DMS53 (cell line): ENCODE measurements at places on chromosomes 7 and 10.

DNA sequence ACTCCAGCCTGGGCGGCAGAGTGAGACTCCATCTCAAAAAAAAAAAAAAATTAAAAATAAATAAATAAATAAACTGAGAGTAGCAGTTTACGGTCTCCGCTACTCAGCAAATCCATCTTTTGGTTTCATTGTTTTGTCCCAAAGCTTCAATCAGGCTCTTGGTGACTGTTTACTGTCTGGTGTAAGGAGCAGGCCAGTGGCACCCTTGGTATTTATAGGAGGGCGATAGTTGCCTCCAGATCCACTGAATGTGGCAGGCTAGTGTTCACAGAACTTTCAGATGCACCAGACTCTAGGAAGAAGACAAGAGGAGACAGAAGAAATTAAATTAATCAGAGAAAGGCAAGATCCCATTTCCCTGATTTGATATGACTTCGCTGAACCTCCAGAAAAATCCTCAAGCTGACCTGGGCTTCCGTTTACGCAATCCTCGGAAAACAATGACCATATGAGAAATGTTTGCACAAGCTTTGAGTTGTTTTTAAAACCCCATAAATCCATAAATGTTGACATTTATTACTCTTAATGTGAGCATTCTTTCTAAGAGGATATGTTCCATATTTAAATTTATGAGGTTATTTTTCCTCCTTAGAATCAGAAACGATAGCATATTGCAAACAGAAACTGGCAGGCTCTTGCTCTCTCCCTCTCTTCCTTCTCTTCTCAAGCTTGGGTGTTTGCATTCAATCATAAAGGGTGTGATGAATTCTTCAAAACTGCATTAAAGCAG, 7.1 kb upstream of the MUC3A start:
- peak; percentile 57 for DNase-seq

GRCh38 chr10:75607576-75607975, 176.2 kb downstream of the LRMDA start:
- no peak for DNase-seq

DNA sequence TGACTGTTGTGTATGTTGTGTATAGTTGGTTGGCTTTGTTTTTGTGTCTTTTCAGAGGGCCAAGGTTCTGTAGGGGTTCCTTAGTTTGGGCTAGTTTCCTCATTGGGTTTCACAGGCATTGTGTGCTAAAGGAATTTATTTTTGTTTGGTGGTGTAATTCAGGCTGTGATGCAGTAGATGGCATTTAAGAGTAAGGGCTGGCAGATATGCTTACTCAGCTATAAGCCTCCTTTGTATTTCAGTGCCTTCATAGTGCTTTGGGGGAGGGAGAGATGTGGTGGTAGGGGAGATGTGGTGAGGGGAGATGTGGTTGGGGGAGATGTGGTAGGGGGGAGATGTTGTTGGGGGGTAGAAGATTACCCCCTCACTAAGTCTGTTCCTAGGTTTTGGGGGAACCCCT, 91.7 kb downstream of the SLC25A40 start:
- DNase-seq = peak; percentile 23

- DNase-seq = peak; percentile 99
Observed at GRCh38 chr7:5396999-5397663, 26.5 kb downstream of the TNRC18 start.

DNA sequence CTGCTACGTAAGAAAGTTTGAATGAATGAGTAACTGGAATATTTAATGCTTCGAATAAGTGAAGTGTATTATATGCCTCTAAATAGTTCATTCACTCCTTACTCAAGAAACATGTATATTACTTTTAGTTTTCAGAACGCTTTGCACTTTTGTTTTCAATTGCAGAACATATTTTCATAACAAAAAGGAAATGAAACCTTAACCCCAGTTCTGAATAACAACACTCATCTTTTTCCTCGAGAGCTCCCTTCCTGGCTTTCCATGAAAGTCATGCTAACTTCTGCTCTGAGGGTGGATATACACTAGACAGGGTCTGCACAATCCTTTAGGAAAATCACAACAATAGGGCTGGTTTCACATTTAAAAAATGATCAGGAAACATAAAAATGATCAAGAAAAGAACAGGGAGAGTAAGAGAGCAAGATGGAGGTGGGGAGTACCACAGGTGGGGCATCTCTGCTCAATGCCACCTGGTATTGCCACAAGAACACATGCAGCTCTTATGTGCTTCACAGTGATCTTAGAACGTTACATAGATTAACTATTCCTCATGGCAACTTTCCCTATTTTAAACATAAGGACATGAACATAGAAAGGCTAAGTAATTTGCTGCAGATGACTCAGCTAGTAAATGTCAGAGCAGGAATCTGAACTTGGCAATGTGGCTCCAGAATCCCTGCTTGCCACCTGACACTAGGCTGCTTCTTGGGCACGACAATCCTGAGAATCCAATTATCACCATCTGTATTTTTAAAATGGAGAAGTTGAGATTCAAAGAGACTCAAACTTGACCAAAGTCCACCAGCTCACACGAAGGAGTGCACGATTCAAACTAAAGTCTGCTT, 219.5 kb upstream of the AOAH start:
- no peak for DNase-seq

DNA sequence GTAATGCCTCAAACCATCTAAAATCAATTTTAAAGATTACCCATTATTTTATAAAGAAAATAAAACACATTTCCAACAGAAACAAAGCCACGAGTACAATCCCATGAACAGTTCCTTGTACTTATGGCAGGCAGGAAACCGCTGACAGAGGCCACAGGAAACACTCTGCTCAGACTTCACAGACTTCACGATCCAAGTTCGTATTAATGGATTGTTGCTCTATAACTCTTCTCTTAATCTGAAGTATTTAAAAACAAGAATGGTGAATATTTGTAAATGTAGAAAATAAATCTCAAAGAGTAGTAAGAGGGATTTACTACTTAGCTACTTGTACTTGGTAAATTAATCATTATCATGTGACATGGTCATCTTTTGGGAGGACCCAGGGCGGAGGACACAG, 78.3 kb downstream of the SNX10 start:
- DNase-seq = peak; percentile 53

- DNase-seq = no peak
Observed at GRCh38 chr7:13933536-13933935, 55.9 kb downstream of the ETV1 start.

- DNase-seq = peak; percentile 60
Observed at GRCh38 chr10:116848944-116849247, 403 bp upstream of the ENO4 start.

- DNase-seq = peak; percentile 69
Observed at GRCh38 chr7:118330388-118330787, 105.9 kb downstream of the ANKRD7 start.

GRCh38 chr10:88097092-88097516, 233.7 kb downstream of the PTEN start:
- no peak for DNase-seq

DNA sequence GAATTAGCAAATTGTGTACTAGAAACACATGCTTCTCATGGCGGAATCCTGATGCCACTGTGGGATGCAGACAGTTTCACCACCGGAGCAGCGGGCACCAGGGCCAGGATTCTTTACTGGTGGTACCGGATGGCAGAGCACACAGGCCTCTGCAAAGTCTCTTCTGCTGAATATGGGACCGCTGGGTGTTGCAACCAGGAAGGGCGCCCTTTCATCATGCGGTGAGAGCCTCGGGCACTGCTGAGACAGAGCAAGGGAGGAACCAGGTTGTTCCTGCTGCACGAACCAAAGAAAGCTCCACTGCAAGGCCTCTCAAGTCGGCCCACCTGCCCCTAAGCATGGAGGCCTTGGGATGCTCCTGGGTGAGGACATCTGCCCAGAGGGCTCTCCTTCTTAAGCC, 57.0 kb upstream of the NMT2 start:
- no peak for DNase-seq
